ENCODE measurements at places on chromosomes 2 and 18. TPM values are rescaled to one million over a fixed set of nuclear protein-coding genes. Genes with fewer than 3 reads are reported as not detected.

DNA sequence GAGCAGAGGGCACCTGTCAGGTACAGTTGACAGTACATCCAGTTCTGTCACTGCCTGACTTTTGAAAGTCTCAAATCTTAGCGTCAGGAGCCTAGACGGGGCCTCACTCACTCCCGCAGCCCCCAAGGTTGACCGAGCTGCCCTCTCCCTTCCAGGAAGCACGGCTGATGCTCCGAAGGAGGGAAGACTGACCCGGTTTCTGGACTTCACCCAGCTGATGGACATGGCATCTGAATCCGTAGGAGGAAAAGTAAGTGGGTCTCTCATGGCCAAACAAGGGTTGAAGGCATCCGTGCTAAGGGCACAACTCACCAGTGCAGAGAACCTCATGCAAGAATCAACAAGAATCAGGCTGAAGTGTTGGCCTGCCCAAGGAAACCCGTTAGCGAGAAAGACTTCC, 12.9 kb downstream of the ALLC start:
- no peak for DNase-seq

GRCh38 chr2:1406434-1406833, 6.8 kb upstream of the TPO start:
- no peak for DNase-seq

GRCh38 chr2:239917125-239917956, 107.8 kb downstream of the NDUFA10 start:
- DNase-seq = peak; percentile 8

DNA sequence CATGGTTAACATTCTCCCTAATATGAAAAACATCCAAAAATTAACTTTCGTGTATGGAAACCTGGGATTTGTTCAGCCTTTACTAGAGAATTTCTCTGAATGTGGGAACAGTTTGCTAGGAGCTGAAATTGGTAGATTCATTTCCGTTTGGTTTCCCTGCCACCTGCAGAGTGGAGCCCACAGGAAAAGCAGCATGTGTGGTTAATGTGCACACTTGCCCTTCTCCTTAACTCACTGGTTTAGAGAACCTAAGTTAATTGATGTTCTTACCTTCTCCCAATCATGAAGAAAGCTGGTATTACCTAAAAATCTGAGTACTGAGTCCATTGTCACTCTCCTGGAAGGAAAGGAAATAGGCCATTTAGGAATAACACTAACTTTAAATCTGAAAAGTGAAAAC, 37.6 kb upstream of the ASXL3 start:
- DNase-seq = no peak

DNA sequence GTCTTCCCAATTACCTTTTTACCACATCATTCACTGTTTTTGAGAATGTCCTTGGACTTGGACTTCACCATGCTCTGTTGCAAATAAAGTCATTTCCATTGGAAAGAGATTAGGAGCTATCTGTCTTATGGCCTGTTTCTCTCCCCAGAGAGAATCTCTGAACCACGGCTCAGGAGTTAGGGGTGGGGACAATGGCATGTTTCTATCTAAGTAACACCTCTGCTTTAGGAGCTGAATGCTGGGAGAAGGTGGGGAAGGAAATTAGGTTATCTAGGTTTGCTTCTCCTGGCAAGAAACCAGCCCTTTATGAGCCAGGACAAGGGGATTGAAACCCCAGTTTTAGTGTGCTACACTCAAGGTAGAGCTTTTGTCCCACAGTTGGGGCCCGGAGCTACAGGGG, 86.3 kb downstream of the AGPS start:
- no peak for DNase-seq

- no peak for DNase-seq
Measured at GRCh38 chr2:58515827-58516573, 274.9 kb upstream of the FANCL start.

DNA sequence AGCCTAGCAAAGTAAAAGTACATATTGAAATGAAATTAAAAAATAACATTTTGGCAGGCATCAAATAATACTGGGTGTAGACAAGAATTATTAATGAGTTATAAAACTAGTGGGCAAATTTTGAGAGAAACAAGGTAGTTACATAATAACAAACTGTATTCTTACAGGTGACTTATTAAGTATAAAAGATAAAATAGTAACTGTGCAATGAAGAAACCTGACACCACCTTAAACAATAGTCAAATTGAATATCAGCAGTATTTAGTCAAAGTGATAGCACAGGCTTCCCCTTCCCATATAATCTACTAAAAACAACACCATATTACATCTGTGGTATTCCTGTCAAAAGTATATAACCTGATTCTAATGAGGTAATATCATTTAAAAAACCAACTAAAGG, 1099.8 kb upstream of the CRIM1 start:
- DNase-seq = no peak

DNA sequence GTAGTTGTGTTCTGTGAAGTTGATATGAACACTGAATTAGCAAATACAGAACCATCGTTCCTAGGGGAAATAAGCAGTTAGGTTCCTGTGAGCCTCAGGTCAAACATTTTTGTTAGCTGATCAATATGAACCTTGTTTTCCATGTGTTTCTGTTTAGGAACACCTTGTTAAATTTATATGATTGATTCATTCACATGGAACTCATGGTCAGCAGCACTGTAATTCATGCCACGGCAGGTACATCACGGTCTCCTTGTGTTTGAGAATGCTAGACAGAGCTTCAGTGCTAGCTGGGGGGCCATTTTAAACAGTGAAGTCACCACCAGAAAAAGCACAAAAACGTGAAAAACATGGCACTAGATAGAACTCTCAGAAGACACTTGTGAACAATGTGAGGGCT, 62.2 kb downstream of the MYCN start:
- DNase-seq = no peak

GRCh38 chr2:100757621-100758394, 62.1 kb upstream of the NPAS2 start:
- DNase-seq = peak; percentile 80

DNA sequence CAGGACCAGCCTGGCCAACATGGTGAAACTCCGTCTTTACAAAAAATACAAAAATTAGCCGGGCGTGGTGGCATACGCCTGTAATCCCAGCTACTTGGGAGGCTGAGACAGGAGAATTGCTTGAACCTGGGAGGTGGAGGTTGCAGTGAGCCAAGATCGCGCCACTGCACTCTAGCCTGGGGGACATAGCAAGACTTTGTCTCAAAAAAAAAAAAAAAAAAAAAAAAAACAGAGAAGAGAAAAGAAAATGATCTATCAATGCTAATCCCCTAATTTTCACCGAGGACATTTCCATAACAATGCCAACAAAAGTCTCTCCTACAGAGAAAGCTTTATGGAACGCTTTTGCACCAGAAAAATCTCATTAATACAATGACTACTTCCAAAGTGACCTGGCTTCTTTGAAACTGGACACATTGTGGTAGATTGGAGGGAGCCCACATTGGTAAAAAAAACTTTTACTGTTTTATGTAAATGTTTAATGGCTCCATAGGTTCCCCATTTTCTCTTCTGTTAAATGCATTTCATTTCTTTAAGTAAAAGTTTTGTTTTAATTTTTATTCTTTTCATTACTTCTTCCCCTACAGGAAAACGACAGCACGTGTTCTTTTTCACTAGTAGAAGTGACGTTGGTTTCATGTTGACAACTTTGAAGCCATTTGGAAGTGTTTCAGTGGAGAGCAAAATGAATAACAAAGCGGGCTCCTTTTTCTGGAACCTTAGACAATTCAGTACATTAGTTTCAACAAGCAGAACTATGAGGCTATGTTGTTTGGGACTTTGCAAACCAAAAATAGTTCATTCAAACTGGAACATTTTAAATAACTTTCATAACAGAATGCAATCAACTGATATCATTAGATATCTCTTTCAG, 888 bp downstream of the FASTKD2 start:
- DNase-seq = no peak

Gene TGFA
- total RNA-seq = 1.0 TPM

Gene HOXD12
- total RNA-seq = not detected

Gene SRBD1
- total RNA-seq = 28.2 TPM

Gene NRP2
- total RNA-seq = 10.2 TPM

Gene DPYSL5
- total RNA-seq = 9.1 TPM

Gene ANKRD53
- not detected for total RNA-seq

Gene GCG
- not detected for total RNA-seq

Gene TP53I3
- 64.3 TPM for total RNA-seq

Gene MAL
- total RNA-seq = not detected

Gene CSRNP3
- total RNA-seq = 4.0 TPM

Data from A172 (cell line).